Smooth muscle cell of the umbilical artery (primary cell): ENCODE measurements at places on chromosomes 16 and 17. TPM values are rescaled to one million over a fixed set of nuclear protein-coding genes. Genes with fewer than 3 reads are reported as not detected.

The HOXB9 gene
- total RNA-seq, result 0.30 and 0.92 TPM in 2 replicates

The TPSG1 gene
- total RNA-seq, result not detected in 2 replicates

The PVALEF gene
- not detected in 2 replicates for total RNA-seq

The SEPTIN1 gene
- total RNA-seq, result 0.37 and 0.59 TPM in 2 replicates
